Naive thymus-derived CD8-positive, alpha-beta T cell (primary cell): ENCODE measurements at places on chromosomes 4 and X.

- DNase-seq = no peak
These were observed 873.8 kb downstream of the GLUD2 start for GRCh38 chrX:121921258-121921657.

DNA sequence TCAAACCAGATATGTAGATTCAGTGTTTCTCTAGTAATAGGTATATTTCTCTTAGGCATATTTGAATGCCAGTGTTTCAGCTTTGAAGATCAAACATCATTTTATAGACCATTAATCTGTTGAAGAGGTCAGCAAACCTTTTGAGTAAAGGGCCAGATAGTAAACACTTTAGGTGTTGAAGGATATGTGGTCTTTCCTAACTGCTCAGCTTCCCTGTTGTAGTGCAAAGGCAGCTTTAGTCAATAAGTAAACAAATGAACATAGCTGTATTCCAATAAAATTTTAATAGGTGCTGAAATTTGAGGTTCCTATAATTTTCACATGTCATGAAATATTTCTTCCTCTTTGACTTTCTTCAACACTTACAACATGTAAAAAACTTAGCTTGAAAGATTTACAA, 201.6 kb downstream of the ADGRL3 start:
- DNase-seq = no peak

GRCh38 chrX:16796298-16796697, 10.0 kb downstream of the TXLNG start:
- no peak for DNase-seq

- no peak for DNase-seq
These were observed 782.9 kb upstream of the HS3ST1 start for GRCh38 chr4:12211636-12212035.

DNA sequence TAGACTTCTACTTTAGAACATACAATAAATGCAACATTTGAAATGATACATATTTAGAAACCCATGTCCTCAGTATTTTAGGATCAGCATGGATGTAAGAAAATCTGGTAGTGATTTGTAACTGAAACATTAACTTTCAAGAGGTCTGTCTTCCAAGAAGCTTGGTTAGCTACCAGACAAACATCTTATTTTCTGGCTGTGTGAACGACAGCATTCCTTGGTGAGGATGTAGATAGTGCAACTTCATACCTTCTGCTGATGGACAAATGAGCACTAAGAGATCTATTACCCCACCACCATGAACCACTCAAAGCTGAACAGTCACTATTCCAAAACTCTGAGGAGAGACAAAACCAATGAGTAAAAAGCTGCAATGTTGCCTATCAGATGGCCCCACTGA, 212.7 kb downstream of the FBXW7 start:
- no peak for DNase-seq

- no peak for DNase-seq
These were observed 49.6 kb downstream of the ZFYVE28 start for GRCh38 chr4:2368746-2369437.

GRCh38 chrX:40809210-40809609, 73.9 kb upstream of the MED14 start:
- DNase-seq = no peak

DNA sequence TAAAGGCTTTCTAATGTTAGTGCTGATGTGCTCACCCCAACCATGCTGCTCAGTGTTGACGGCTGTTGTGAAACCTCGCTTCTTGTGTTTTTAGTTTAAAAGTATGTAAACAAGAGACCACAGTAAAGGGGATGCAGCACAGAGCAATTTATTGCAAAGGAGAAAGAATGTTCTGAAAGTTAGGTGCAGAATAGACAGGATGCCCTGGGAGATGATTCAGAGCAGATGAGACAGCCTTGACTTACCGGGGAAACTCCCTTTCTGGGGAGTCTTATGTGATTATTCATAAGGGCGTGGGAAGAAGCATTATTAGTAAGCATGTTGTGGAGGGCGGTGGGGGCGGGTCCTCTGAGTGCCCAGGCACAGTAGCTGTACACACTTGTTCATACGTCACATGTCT, 47.7 kb downstream of the EVC start:
- no peak for DNase-seq

DNA sequence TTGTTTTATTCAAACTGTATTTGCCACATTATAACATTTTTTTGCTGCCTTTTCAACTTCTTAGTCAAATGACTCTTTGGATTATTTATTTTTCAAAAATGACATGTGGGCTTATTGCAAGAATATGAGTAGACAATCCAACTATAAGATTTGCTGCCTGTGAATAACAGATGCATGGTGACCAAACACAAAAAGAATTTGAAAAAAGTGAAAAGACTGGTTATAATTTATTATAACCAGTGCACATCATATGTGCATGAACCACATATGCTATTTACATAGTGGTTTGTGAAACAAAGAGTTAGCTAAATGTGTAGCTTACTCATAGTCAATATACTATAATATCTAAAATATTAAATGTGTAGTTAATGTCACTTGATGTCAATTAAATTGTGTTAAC, 2086.8 kb downstream of the ARAP2 start:
- no peak for DNase-seq

DNA sequence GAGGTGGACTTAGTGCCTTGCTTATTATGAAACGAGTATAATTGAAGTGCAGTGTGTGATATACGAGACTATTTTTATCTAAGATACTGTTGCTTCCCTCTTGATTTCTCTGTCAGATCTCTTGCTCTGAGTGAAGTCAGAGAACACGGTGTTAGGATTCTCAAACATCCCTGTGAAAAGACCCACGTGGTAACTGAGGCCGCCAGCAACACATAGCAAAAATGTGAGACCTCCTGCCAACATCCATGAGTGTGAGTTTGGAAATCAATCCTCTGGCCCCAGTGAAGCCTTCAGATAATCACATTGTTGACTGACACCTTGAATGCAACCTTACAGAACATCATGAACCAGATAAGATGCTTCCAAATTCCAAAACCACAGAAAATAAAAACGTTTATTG, 954.4 kb downstream of the FAT4 start:
- DNase-seq = no peak

DNA sequence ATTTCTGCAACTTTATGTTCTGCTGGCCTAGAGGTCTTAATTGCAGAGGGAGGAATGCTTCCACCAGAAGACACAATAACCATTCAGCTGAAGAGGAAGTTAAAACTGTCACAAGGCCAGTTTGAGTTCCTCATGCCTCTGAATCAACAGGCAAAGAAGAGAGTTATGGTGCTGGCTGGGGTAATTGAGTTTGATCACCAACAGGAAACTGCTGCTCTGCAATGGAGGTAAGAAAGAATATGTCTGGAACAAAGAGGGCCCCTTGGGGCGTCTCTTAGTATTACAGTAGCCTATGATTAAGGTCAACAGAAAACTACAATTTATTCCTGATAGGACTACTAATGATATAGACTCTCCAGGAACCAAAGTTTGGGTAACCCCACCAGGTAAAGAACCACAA, 744.0 kb downstream of the FSTL5 start:
- DNase-seq = no peak

DNA sequence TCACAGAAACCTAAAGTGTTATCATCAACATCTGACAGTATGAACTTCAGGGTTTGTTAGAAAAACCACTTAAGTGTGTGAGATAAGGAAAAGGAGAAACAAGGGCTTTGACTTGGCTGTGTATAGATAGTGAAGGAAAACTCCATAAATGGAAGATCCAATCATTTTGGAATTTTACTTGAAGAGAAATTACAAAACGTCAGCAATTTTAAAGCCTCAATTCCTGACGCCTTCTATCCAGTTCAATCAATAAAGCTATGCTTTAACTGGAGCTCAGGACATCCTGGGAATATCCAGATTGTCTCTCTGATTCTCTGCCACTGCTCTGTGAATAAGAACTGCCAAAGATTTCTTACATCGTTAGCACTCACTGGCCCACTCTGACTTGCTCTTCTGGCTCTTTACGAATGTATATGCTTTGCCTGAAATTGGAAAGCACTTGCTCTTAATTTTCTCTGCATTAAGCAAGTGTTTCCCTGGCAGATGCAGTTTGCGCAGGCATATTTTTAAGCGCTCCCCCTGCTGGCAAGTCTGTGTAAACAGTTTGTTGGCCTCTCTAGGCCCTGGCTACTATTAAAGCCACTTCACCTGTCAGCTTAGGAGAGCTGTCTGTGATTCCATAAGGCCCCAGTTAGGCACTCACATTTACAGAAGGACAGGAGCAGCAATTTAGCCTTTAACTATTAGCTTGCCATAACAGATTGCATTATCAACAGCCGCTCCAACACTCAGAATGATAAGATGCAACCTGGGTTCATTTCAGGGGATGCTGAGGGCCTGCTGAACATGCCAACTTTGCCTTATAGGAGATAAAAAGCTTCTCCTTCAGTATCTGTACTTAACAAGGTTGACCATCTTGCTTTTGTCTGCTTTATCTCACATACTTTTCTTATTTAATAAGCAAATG, 251.4 kb upstream of the DDX53 start:
- no peak for DNase-seq

DNA sequence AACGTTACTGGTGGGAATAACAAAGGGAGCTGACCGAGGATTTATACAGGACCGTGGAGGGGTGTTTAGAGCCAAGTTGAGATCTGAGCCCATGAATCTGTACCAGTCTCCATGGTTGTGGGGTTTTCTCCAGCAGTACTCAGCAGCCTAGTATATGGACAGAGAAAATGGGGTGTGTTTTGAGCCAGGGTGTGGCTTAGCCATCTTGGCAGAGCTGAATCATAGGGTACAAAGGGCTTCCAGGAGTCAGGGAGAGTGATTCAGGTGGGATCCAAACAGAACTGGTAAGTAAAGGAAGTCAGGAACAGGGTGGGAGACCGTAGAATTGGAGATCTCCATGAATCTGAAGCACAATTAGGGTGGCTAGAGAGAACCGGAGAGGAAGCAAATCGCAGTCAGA, 7.4 kb upstream of the HPRT1 start:
- no peak for DNase-seq

GRCh38 chrX:56782791-56783449, 53.9 kb downstream of the NBDY start:
- no peak for DNase-seq

DNA sequence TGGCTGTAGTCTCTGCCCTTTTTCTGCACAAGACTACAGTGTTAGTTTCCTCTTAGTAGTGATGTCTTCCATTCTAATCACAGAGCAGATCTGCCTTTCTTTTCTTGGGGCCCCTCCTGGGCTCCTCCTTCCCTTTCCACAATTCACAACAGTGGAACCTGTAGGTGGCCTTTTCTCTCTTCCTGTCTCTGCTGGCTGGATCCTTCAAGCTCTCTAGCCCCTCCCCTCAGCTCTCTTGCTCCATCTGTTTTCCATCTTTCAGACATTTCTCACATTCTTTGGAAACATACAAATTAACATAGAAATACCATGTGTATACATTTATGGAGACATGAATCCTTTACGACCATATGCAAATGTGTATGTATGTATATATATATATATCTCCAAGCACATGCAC, 304 bp upstream of the SPIN2A start:
- no peak for DNase-seq

GRCh38 chr4:7324651-7325121, 110.0 kb downstream of the PSAPL1 start:
- no peak for DNase-seq

DNA sequence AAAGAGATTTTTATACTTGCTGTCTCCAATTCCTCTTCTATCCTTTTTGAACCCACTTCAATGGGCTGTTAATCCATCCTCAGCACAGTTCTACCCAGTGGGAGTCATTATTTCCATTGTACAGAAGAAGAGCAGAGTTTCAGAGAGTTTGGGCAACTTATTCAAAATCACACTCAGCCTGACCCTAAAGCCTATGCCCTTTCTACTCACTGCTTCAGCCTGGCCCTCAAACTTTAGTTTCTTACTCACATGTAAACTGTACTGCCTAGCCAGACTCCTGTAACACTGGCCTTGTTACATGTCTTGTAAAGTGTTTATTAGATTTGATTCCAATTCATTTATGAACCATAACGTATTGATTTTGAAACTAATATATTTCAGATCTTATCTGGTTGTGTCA, 25.1 kb upstream of the USO1 start:
- no peak for DNase-seq

- no peak for DNase-seq
These were observed 69.3 kb upstream of the FAM241A start for GRCh38 chr4:112075906-112076305.

DNA sequence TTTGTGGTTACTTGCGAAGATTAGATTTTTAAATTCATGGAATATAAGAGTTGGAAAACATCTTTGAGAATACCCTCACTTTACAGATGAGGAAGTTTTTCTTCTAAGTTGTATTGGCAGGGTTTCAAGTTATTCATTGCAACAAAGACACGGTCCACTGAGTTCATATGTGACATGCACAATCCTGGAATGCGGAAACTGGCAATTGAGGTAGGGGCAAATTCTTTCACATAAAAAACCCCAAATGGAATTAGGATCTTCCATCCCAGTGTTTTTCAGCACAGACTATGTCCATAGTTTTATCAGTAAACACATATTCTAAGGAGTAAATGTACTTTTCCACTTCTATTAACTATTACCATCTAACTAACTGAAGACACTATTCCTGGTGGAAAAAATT, 81.8 kb upstream of the NAP1L5 start:
- DNase-seq = no peak

GRCh38 chr4:182560358-182560757, 317.2 kb downstream of the TENM3 start:
- no peak for DNase-seq

- DNase-seq = no peak
These were observed 97.8 kb downstream of the ZNF674 start for GRCh38 chrX:46447384-46447783.

- no peak for DNase-seq
These were observed 334.9 kb downstream of the OPHN1 start for GRCh38 chrX:68098431-68098830.

GRCh38 chr4:9867751-9868425, 86.5 kb downstream of the DRD5 start:
- no peak for DNase-seq

- DNase-seq = no peak
These were observed 14.7 kb downstream of the CNOT6L start for GRCh38 chr4:77804471-77804870.

- DNase-seq = no peak
These were observed 103.6 kb downstream of the UCHL1 start for GRCh38 chr4:41360214-41360920.

GRCh38 chrX:11591723-11592346, 73.9 kb downstream of the ARHGAP6 start:
- DNase-seq = no peak

DNA sequence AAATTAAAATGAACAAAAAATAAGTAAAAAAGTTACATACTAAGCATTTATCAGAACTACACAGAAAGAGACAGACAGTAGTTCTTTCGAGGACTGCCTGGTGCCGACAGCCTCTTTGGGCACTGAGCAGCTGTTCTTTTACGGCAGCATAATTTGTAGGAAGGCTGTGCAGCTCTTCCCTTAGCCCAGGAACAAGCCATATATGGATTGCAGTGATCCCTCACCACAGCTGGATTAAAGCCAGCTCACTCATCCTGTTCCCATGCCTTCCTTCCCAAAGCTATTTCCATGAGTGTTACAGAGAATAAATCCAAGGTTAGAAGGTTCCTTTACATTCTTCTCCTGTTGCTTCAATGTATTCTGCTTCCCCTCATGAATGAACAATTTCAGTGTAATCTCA, 71.7 kb downstream of the DDX60L start:
- DNase-seq = no peak
